ENCODE measurements at places on chromosomes 5 and 9.

GRCh38 chr5:157172403-157172802, 6.3 kb upstream of the GARIN3 start:
- DNase-seq = no peak

DNA sequence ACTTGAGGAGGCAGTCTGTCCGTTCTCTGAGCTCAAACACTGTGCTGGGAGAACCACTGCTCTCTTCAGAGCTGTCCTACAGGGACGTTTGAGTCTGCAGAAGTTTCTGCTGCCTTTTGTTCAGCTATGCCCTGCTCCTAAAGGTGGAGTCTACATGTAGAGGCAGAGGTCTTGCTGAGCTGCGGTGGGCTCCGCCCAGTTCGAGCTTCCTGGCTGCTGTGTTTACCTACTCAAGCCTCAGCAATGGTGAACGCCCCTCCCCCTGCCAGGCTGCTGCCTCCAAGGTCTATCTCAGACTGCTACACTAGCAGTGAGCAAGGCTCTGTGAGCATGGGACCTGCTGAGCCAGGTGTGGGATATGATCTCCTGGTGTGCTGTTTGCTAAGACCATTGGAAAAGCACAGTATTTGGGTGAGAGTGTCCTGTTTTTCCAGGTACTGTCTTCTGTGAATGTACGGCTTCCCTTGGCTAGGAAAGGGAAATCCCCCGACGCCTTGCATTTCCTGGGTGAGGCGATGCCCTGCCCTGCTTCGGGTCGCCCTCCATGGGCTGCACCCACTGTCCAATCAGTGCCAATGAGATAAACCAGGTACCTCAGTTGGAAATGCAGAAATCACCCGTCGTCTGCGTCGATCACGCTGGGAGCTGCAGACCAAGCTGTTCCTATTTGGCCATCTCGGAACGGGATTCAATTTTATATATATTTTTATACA, 58.5 kb downstream of the CNTRL start:
- DNase-seq = no peak

DNA sequence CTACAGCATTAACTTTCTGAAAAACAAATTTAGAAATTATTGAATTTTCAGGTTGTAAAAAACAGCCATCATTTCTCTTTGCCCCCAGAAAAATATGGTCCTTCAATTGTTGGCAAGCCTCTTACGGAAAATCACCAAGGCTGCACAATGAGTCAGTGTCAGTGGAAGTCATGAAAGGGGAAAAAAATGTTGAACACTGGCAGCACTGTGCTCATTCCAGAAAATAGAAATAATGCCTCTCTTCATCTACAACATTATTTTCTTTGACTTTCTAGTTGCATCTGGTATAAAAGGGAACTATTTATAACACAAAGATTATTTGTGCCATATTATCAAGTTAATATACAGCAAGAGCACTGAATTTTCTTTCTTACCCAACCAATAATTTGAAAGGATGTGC, 26.7 kb upstream of the STK32A start:
- DNase-seq = no peak

DNA sequence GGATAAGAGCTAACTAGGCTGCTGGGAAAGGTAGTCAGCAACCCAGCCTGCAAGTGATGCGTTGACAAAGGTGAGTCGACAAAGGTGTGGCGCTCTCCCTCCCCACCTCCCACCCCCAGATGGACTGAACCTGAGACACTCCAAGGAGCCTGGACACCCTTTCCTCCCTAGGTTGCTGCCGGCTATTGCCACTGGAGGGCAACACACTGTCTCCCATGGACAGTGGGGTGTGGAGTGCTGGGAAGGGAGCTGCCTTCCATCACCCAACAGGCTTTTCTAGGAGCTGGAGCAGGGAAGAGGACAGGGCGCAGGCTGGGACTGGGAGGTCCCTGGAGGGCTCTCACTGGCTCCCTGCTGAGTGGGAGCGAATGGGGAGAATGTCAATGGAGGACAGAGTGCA, 75.4 kb upstream of the ARAP3 start:
- DNase-seq = no peak

DNA sequence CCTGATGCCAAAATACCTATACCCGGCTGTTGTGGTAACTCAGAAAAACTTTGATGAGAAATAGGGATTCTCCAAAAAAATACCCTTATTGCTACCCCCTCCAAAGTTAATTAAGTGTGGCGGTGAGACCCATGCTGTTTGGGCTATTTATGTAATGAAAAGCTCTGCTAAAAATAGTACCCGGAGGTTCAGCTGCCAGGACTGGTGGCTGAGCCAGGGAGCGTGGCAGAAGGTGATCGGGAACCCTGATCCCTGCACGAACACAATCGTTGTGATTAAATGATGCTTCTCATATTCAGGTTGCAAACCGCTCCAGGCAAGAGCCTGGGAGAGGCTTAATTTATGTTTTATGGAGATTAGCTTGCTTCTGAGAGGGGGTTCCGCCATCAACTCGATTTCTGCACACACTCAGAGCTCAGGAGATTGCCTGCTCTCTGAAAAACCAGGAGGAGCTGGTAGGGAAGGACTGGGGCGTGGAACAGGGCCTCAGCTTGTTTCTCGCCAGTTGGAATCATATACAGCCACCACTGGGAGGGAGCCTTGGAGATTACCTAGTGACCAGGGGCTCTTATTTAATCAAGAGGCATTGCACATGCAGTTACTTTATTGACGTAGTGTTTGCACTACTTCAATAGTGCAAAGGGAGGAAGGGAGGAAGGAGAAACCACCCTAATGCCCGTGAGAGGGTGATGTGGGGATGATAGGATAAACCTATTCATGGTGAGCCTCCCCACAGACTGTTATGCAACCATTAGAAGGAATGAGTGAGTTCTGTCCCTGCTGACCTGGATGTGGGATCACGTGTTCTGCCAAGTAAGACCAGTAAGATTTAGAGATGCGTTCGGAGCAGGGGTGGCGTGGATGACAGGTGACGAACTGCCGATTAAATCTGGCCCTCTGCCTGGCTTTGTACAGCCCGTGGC, 23.4 kb downstream of the HRH2 start:
- DNase-seq = no peak

DNA sequence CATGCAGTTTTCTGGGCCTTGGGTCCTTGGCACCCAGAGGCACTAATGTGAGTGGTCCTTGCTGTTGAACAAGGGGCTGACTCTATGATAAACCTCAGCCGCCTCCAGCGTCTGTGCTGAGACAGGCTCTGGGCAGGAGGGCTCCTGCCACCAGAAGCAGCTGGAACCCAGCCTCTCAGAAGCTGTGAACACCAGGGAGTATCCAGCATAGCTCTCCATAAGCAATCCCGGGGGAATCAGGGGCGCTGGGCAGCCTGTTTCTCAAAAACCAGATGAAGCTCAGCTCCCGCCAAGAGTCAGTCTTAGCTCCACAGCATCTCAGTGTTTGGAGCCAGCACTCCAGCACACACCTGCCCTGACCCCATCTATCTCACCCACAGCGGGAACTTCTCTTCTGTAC, 170.2 kb downstream of the HSPA4 start:
- no peak for DNase-seq

Data from gastrocnemius medialis (tissue), 4 donors.